Activated naive CD4-positive, alpha-beta T cell treated with anti-CD3 and anti-CD28 coated beads for 36 hours (primary cell): ENCODE measurements at places on chromosomes 12 and 14. TPM values are rescaled to one million over a fixed set of nuclear protein-coding genes. Genes with fewer than 3 reads are reported as not detected.

The B4GALNT3 gene
- 1.2 TPM for total RNA-seq

- no peak for DNase-seq
Observed at GRCh38 chr14:22304326-22304725, 284.7 kb downstream of the DAD1 start.

DNA sequence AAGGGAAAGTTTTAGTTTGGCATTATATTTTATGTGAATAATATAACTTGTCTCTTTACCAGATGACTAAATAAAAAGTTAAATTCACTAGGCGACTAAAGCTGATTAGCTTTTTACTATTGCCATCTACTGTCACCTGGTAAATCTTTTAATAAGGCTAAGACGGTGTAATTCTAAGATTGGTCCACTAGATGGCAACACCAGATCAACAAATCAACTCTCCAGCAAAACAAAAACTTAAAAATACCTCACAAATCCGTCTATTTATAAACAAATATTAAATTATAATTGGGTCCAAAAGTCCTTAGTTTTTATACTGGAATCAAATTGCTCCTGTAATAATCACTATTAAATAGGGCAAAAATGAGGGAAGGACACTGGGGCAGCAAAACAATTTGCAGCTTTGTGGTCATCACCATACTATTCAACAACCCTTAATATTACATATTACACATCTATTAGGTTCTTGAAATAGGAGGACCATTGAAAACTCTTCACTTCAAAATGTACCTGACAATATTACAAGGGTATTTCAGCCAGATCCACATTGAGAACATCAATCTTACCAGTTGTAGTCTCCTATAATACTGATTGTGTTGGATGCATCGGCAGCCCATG lies 47.9 kb downstream of the GALC start:
- no peak for DNase-seq

GRCh38 chr12:28645436-28645835 lies 455.2 kb downstream of the CCDC91 start:
- DNase-seq, result no peak

The TEX52 gene
- total RNA-seq, result not detected

The FIGNL2 gene
- total RNA-seq, result 0.25 TPM

The AMDHD1 gene
- total RNA-seq, result 0.69 TPM

GRCh38 chr12:98644433-98644711 lies 216 bp downstream of the IKBIP start:
- DNase-seq, result no peak

DNA sequence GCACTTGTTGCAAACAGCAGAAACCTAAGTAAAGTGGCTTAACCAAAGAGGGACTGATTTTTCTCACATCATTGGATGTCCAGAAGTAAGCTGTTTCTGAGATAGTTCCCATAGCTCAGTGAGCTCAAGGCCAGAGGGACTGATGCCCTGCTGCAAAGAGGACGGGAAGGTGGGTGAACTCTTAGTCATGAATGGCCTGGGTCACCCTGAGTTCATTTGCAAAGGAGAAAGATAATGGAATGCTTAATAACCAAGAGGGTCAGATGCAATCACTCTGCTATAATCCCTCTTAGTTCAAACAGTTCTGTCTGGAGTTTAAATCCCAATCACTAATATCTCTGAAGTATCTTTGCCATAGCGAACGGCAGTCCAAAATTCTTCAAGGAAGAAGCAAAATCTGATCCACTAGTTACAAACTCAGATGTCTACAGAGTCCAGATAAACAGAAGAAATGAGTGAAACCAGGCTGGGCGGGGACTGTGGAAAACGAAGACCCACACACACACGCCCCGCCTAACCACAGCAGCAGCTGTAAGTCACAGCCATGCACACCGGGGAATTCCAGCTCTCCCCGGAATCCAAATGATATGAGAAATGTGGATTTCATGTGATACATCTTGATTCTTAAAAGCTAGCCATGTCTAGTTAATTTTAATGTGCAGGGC lies 289.5 kb downstream of the TMEM132D start:
- no peak for DNase-seq

GRCh38 chr12:46573347-46573658 lies 200.7 kb upstream of the SLC38A2 start:
- DNase-seq, result no peak

The TAS2R46 gene
- 0.31 TPM for total RNA-seq

DNA sequence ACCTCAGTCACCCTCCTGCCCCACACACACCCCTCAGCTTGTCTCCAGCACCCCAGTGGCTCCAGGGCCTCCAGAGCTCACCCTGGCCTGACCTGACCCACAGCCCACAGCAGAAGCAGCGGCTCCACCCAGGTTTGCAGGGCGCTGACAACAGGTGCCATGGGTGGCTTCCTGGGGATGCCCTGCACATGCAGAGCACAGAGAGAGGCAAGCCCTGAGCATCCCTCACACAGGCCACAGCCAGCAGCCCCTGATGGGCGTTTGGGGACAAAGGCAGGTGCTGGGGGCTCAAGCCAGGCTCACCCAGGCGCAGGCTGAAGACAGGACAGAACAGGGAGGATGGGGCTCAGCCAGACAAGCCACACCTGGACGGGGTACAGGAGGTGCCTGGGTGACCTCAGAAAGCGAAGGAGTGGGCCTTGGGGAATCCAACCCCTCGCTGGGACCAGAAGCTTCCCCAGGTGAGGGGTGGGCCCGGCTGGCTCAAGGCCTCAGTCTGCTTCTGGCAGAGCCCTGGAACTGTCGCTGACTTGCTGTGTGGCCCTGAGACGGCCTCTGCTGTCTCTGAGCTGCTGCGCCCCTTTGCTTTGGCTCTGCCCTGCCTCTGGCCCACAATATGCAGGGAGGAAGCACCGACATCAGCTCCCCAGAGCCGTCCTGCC lies 10.6 kb downstream of the ARL6IP4 start:
- no peak for DNase-seq

GRCh38 chr12:33575346-33575745 lies 135.7 kb upstream of the SYT10 start:
- DNase-seq, result no peak

DNA sequence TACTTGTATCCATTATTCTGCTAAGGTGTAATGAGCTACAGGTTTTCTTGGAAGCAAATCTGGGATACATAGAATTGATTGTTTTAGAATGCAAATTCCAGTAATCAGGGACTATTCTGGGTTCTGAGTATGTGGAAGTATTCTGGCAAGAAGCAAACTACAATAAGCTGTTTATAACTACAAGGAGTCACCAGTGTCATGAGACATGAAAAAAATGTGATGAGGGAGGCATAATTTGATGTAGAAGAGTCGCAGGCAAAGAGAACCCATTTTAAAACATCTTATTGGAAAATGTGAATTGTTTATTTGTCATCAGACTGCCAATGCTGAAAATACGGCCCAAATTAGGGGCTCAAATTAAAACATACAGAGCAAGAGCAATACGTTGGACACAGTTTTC lies 321.8 kb upstream of the E2F7 start:
- DNase-seq, result no peak

DNA sequence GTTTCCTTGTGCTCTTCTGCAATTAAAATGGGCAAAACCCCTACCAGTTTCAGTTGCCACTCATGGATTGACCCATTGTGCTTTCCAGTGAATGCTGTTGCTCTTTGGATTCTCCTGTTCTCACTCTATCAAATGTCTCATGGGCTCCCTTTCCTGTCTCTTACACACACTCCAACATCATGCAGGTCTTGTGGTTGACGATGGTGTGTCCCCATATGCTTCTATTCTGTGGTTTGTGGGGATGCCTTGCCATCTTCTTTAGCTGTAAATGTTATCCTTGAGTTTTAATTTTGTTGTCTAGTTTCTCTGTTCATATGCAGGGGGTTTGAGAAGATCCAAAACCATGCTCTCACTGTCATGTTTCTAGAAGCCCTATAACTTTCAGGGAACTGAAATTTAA lies 31.9 kb upstream of the FBXO34 start:
- DNase-seq, result no peak

- DNase-seq, result no peak
Observed at GRCh38 chr12:79252358-79253075, 387.9 kb downstream of the SYT1 start.

DNA sequence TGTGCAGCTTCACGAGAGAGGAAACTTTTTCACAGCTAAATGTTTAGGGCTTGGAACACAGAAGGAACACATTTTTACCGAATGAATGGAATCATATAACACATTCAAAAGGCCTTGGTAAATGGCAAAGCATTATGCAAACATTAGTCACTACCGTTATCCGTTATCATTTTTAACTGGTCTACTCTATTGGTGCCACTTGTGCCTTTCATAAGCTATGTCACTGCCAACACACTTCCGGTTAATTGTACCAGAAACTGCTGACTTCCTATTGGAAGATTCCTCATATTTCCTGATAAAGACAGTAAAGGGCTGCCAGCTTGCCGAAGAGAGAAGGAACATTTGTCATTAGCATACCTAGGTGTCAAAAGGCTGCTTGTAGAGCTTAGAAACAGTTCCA lies 169.2 kb downstream of the APAF1 start:
- no peak for DNase-seq
